ENCODE measurements at places on chromosomes 13 and 19. TPM values are rescaled to one million over a fixed set of nuclear protein-coding genes. Genes with fewer than 3 reads are reported as not detected.

DNA sequence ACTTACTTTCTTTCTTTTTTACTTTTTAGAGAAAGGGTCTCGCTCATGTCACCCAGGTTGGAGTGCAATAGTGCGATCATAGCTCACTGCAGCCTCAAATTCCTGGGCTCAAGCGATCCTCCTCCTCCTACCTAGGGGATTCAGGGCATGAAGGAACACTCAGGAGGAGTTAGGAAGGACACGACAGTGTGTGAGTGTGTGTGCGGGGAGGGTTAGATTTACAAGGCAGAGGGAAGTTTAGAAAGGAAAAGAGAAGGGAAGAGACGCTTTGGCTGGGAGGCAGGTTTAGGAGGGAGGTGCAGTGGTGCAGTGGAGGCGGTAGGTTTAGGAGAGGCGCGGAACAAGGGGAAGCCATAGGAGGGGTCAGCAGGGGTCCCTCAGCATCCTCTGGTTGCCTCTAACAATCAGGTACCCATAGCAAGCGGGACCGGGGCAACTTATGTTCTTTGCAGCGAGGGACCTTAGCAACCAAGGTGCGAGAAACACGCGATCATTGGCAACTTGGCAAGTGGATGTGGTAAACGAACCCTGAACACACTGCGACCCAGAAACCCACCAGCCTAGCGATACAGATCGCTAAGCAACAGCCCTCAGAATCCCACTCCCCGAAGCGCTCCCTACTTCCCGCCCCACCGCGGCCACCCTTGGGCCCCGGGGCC is 501 bp downstream of the SIRT2 start:
- peak overlapping the region; percentile 79 for H3K4me3 ChIP-seq
- peak overlapping the region; percentile 67 for H3K27ac ChIP-seq

DNA sequence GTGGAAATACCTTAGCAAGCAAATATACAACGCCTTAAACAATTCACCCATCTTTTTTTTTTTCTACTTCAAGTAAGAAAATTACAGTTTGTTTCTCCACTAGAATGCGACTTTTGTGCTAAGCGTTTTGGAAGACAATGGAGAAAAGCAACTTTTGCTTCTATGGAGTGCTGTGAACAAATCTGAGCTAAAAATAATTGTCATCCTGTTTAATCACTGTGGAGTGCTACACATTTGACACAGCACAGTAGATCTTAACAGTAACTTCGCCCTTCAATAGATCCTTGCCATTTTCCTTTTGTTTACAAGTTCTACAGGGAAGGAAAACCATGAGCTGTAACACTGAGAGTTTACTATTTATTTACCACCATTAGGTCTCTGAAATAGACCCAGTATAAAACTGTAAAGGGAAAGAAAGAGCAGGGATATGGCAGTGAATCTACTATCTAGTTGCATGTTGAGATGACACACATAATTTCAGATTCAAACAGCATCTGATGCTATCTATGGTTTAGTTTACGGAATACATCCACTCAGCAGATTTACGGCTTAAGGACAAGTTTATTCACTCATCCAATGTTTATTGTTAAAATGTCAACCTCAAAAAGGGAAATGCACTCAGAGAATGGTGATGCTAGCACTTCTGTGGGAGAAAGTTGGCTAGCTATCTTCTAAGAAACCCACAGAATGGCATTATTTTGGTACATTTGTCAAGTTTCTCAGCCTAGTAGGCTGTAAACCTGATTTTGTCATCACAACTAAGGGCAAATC is 175.3 kb downstream of the VWA8 start:
- H3K27me3 ChIP-seq, result no peaks in the 10 kb centered on the region
- H3K36me3 ChIP-seq, result no peaks in the 10 kb centered on the region
- no peak overlapping the region for H3K4me3 ChIP-seq
- no peak overlapping the region for H3K27ac ChIP-seq

- no peak overlapping the region for H3K4me3 ChIP-seq
- no peak overlapping the region for H3K27ac ChIP-seq
- no peaks in the 10 kb centered on the region for H3K4me1 ChIP-seq
- no peaks in the 10 kb centered on the region for H3K27me3 ChIP-seq
Observed at GRCh38 chr13:81207231-81207630, 866.3 kb upstream of the SPRY2 start.

SNRPD2 gene
- 66.4 TPM for total RNA-seq

ACP7 gene
- not detected for total RNA-seq

DNA sequence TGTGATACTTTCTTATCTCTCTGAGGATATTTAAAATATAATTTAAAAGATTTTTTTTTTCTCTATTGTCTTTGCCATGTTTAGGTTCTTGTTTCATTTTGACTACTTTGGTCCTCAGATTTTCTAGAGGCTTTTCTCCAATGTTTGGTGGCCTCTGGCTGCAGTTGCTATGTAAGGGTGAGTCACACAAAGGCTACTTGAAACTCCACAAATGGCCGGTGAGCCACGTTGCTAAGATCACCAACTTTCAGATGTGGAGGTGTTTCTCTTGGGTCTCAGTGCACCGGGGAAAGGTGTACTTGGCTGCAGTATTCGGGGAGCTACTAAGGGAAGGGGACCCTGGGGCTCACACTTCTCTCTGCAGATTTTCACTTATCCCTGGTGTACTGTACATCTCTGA is 248.1 kb downstream of the HS6ST3 start:
- no peak for DNase-seq
- H3K36me3 ChIP-seq, result no peaks in the 10 kb centered on the region
- no peaks in the 10 kb centered on the region for H3K27me3 ChIP-seq
- H3K27ac ChIP-seq, result no peak overlapping the region
- no peak overlapping the region for H3K4me3 ChIP-seq

NLRP5 gene
- not detected for total RNA-seq

ZNF208 gene
- 4.4 TPM for total RNA-seq

DNA sequence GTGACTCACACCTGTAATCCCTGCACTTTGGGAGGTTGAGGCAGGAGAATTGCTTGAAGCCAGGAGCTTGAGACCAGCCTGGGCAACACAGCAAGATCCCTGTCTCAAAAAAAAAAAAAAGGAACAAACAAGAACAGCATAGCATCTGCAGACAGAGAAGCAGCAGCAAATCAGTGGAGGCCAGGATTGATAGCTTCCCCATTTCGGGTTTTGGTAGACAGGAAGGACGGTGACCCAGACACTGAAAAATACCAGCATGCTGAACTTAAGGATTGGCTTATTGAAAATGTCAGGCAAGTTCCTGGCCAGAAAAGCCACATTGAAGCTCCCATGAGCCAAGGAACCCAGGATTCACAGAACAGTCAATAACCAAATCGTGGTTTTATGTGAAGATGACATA is 3.0 kb downstream of the ZNF490 start:
- no peaks in the 10 kb centered on the region for H3K36me3 ChIP-seq
- H3K27ac ChIP-seq, result no peak overlapping the region
- H3K27me3 ChIP-seq, result no peaks in the 10 kb centered on the region
- peaks cover 18% of the 10 kb centered on the region for H3K4me1 ChIP-seq
- no peak overlapping the region for H3K4me3 ChIP-seq

GRCh38 chr13:113297370-113298042 is 467 bp downstream of the LAMP1 start:
- DNase-seq, result peak; percentile 26
- no peaks in the 10 kb centered on the region for H3K36me3 ChIP-seq
- H3K27me3 ChIP-seq, result no peaks in the 10 kb centered on the region
- H3K27ac ChIP-seq, result peak overlapping the region; percentile 65

GRCh38 chr19:34519602-34520001 is 38.0 kb downstream of the WTIP start:
- H3K36me3 ChIP-seq, result no peaks in the 10 kb centered on the region
- no peaks in the 10 kb centered on the region for H3K27me3 ChIP-seq
- no peak overlapping the region for H3K4me3 ChIP-seq

ZNF728 gene
- total RNA-seq, result not detected

DNA sequence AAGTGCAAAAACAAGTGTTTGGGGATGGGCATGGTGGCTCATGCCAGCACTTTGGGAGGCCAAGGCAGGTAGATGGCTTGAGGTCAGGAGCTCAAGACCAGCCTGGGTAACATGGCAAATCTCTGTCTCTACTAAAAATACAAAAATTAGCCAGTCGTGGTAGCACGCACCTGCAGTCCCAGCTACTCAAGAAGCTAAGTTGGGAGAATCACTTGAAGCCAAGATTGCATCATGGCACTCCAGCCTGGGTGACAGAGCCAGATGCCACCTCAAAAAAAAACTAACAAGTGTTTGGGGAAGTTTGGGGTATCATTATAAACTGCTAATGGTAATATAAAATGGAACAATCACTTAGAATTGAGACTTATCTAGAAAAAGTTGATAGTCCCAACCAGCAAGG is 24.6 kb downstream of the XPO4 start:
- H3K27ac ChIP-seq, result no peak overlapping the region
- no peak overlapping the region for H3K4me3 ChIP-seq
- H3K36me3 ChIP-seq, result no peaks in the 10 kb centered on the region
- DNase-seq, result no peak
- H3K4me1 ChIP-seq, result peaks cover 4% of the 10 kb centered on the region
- no peaks in the 10 kb centered on the region for H3K27me3 ChIP-seq

GPC6 gene
- total RNA-seq, result 1.6 TPM

- H3K27me3 ChIP-seq, result no peaks in the 10 kb centered on the region
- no peak for DNase-seq
- H3K4me1 ChIP-seq, result no peaks in the 10 kb centered on the region
- H3K4me3 ChIP-seq, result no peak overlapping the region
Observed at GRCh38 chr13:50611117-50611781, 232.2 kb downstream of the DLEU7 start.

DNA sequence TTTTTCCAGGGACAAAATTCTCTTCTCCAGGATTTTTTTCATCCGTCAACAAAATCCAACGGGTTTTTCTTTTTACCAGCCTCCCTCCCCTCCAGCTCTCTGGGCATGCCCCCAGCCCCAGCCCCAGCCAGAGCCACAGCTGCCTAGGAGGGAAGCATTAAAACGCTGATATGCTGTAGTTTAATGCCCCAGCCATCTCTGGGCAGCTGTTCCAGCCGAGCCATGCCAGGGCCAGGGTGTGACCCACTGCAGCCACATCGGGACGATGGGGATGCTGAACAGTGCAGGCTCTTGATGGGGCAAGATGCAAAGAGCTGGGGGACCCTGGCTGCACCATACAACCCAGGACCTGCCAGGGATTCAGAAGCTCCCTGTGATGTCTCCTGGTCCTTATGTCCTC is 32.1 kb downstream of the TSHZ3 start:
- no peaks in the 10 kb centered on the region for H3K27me3 ChIP-seq
- no peak overlapping the region for H3K27ac ChIP-seq
- no peaks in the 10 kb centered on the region for H3K36me3 ChIP-seq
- H3K4me1 ChIP-seq, result peaks cover 4% of the 10 kb centered on the region
- DNase-seq, result no peak

DNA sequence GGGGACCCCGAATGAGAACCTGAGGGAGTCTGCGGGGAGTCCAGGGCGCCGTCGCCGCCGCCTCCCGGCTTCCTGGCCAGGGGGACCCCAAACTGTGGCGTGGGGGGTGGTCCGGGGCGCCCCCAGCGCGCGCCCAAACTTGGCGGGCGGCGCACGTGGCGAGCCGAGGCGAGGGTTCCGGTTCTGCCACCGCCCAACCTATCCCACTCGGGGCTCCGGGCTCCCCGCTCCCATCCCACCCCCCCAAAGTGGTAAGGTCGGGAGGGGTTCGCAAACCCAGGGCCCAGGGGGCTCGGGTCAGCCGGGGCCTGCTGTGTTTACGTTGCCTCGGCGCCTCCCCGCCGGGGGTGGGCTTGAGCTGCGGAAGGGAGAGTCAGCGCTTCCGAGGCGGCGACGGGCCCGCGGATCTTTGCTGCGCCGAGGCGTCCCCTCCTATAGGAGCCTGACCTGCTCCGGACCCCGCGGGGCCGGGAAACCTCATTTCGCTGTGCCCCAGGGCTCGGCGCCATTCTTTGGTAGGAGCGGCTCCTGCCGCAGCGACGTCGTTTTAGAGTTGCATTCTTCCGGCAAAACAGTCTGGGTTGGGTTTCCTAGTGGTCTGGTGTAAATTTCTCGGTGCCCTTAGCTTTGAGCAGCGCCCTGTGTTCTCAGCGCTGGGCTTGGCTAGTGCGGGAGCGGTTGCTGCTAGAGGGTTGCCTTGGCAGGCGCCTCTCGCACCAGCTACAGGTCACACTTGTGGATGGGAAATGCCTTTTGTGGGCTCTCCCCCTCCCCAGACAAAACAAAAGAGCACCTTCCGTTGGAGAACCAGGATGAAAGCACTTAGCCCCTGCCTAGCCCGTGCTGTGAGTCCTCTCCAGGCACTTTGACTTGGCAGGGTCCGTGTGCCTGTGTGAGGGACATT is 1.2 kb downstream of the DAZAP1 start:
- H3K36me3 ChIP-seq, result no peaks in the 10 kb centered on the region
- peak; percentile 59 for DNase-seq
- no peaks in the 10 kb centered on the region for H3K27me3 ChIP-seq
- H3K4me1 ChIP-seq, result peaks cover 62% of the 10 kb centered on the region
- H3K4me3 ChIP-seq, result peak overlapping the region; percentile 90

PEAK3 gene
- 0.66 TPM for total RNA-seq

DNA sequence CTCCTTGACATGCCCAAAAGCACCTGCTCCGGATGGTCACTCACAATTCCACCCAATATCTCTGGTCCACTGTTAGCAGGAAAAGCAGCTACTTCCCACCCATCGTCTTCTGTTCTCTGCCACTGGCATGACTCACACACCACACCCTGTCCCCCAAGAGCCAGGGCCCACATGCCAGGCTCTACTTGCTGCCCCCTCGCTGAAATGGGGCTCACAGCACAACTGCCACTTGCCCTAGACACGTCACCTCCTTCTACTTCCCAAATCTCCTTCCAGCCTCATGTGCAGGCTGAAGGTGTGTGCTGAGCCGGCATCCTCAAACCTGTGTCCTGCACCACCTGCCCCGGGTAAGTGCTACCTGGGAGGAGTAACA is 65.0 kb downstream of the TBC1D4 start:
- peaks cover 54% of the 10 kb centered on the region for H3K4me1 ChIP-seq
- no peak for DNase-seq
- no peaks in the 10 kb centered on the region for H3K27me3 ChIP-seq
- H3K4me3 ChIP-seq, result no peak overlapping the region

DNA sequence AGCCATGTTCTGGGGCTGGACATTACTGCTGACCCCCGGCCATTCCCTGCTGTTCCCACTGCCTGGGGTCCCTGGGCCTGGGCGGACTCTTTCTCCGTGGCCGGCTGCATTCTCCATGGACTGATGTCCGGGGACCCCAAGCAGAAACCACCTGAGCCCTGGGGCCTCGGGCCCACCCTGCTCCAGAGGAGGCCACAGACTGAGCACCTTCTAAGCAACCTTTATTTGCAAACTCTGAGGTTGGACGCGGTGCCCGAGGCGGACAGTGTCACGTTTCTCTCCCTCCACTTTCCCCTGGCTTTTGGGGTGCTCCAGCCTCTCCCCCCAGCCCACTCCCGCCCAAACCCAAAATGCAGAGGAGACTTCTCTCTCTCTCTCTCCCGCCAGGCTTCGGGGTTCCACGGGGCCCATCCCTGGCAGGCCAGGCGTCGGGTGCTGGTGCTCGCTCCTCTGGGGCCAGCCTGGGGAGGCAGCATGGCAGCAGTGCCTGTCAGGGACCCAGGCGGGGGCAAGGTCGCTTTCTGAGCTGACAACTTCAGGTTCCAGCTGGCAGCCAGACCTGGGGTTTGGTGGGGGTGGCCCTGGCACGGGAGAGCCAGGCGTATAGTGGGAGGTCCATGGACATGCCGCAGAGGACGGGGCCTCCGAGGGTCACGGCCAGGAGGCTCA is 2.3 kb upstream of the C19orf25 start:
- H3K27ac ChIP-seq, result no peak overlapping the region
- no peaks in the 10 kb centered on the region for H3K27me3 ChIP-seq
- H3K4me3 ChIP-seq, result no peak overlapping the region
- no peaks in the 10 kb centered on the region for H3K36me3 ChIP-seq
